Ovary (tissue), 10 donors: ENCODE measurements at places on chromosomes 16 and 17. TPM values are rescaled to one million over a fixed set of nuclear protein-coding genes. Genes with fewer than 3 reads are reported as not detected.

GRCh38 chr17:17398188-17398942 is 78.4 kb upstream of the MED9 start:
- DNase-seq, result no peak

DNA sequence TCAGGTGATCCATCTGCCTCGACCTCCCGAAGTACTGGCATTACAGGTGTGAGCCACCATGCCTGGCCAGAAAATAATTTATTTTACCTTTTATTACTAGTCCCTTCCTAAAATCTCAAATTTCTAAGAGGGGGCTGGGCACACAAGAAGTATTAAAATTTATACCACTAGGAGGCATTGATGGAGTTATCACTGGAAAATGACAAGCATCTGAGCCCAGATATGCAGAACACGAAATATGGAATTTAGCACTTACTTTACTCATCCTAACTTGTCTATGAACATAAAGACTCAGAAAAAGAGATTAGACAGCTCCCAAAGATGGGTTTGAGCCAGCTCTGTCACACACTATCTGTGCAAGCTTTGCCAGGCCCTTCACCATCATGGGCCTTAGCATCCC is 46.4 kb downstream of the STAT5A start:
- no peak for DNase-seq

- DNase-seq, result no peak
Measured at GRCh38 chr17:71032746-71033273, 863.5 kb downstream of the KCNJ2 start.

- DNase-seq, result no peak
Measured at GRCh38 chr16:89791278-89791995, 25.0 kb downstream of the FANCA start.

- no peak for DNase-seq
Measured at GRCh38 chr16:85513649-85514048, 99.5 kb upstream of the GSE1 start.

Gene C16orf89
- total RNA-seq, result 1.6 TPM

Gene GRAPL
- 2.2 TPM for total RNA-seq

Gene HAPSTR1
- total RNA-seq, result 57.5 TPM
